ENCODE measurements at places on chromosomes 13 and 19.

- no peak for DNase-seq
These were observed 472.7 kb downstream of the DIAPH3 start for GRCh38 chr13:59690857-59691500.

DNA sequence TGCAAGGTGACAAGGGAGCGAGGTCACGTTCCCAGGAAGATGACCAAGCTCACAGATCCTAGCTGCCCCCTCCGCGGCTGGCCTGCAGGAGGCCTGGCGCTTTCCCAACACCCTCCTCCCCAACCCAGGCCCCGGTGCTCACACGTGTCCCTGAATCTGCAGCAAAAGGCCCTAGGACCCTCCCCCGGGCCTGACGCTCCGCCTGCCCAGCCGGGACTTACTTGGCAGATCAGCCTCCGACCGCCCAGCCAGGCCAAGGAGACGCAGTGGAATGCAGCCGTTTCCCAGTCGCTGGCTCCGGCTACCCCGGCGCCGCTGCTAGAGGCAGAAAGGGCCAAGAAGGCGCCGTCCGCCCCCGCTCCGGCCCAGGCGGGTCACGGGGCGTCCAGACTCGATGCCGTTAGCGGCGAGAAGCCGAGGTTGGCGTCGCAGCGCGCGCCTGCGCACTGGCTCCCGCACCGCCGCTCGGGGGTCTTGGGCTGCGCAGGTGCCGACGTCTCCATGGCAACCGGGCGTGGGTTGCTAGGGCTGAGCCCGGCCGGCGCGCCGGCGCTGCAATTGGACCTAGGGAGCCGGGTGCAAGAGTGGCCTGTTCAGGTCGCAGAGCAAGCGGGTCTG lies at the start of gene PNMA8A:
Gene PNMA8A (minus strand): TSS at position 448 of the 618 bp plus-strand sequence. CDS start 528 bp downstream, outside the sequence.
- DNase-seq = no peak

GRCh38 chr13:59532405-59532804 lies 631.3 kb downstream of the DIAPH3 start:
- no peak for DNase-seq

GRCh38 chr13:110565296-110565695 lies 3.8 kb upstream of the RAB20 start:
- no peak for DNase-seq

GRCh38 chr19:56301886-56302620 lies 12.6 kb downstream of the ZSCAN5A start:
- no peak for DNase-seq

DNA sequence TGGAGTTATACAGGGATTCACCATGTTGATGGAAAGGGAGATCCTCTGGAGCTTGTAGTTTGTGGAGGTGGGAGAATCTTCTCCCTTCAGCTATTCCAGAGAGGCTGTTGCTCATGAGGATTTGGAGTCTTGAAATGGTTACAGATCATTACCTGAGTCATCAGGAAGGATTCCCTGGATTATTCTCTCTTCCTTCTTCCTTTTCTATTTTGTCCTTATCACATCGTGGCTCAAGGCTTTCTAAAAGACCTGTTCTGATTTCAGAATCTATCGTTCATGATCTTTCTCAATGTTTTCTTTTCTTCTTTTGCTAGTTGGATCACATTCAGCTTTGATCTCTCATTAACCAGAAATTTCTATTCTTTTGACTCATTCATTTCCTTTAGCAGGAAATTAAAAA lies 196.0 kb downstream of the KLF5 start:
- no peak for DNase-seq

DNA sequence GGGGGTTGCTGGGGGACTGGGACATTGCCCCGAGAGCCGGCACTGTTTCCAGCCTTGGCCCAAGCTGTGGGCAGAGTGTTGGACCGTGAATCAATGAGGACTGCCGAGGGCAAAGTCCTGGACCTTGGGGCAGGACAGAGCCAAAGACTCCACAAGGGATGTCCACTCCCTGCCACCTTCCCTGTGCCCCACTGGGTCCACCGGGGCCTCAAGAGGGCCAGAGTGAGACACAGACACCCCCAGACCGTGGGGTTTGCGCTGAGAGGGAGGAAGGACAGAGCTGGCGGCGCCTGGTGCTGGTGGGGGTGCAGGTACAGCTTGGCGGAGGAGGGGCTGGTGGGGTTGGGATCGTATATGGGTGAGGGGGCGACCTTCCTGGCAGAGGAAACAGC lies 11.8 kb downstream of the MAST3 start:
- no peak for DNase-seq

- DNase-seq = no peak
These were observed 23.2 kb upstream of the GTF3A start for GRCh38 chr13:27401210-27401609.

DNA sequence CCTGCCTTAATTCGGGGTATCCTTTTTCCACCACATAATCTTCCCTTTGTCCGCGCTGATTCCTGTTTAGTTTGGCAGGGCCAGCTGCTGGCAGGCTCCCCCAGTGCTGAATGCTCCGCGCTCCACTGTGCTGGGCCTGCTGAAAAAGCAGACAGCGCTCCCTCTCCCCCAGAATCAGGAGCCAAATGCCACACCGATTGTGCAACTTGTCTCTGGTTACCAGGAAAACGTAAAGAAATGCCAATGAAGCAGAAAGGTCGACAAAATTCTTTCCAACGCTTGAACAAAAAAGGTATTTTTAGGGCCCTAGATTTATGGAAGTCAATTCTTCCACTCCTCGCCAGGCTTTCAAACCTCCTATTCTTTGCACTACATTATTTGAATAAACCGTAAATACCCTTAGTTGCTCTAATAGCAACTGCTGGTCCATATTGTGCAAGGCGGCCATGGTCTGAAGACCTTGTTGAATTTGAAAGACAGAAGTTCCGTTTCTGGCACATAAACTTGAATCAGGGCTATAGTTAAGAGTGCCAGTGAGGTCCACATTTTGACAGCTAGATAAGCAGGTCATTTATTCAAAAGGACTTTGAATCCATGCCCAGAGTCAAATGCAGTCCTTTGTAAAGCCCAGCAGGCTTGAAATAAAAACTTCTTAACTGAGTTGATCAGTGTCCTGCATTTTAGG lies 206.7 kb upstream of the RFC3 start:
- DNase-seq = no peak

DNA sequence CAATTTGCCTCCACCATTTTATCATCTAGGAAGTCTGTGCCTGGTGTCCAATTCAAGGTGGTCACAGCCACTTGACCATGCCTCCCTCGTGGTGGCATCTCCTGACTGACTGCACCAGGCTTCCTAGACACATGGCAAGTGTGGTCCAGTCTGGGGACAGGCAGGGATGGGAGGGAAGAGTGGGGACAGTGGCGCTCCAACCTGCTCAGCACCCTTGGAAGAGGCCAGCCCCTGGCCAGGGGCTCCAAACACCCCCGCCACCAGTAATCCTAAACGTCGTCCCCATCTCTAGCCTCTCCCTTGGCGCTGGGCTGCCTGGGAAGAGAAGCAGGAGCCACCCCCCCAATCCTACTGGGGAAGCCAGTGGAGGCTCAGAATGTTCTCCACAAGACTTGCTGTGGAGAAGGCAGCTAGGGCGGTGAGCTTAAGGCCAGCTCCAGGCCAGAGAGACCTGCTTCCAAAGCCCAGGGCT lies 2.7 kb downstream of the RPL36 start:
- DNase-seq = no peak

DNA sequence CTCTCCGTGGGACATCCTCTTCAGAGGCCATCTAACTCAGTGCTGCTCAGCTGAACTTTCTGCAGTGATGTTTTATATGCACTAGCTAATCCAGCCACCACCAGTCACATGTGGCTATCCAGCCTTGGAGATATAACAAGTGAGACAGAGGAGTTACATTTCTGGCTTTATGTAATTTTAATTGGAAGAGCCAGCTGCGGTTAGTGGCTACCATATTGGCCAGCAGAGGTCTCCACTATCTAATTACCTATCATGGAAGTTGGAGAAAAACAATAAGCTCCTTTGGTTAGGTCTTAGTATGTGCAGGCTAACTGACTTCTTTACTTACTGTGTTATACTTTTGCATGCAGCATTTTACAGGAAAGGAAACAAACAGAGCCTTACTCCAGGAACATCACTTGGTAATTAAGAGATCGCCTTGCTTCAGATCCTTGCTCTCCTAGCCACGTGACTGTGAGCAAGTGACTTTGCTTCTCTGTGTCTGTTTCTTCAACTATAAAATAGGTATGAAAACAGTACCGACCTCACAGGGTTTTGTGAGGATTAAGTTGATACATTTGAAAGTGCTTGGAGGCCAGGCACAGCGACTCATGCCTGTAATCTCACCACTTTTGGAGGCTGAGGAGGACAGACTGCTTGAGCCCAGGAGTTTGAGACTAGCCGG lies 1.6 kb upstream of the KLK10 start:
- no peak for DNase-seq

DNA sequence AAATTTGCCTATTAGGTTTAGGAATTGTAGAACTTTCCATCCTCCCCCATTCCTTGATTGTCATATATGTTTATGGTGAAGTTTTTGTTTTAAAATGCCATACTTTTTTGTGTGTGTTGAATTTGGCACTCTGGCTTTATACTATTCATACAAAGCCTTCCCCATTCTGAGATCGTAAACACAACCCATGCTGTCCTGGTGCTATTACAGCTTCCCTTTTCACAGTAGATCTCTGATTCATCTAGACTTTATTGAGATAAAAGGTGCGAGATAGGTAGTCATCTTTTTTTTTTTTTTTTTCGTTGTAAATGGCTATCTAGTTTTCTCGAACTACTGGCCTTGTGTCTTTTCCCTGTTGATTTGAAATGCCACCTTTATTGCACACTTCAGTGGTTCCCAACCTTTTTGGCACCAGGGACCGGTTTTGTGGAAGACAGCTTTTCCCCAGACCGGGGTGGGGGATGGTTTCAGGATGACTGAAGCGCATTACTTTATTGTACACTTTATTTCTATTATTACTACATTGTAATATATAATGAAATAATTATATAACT lies 94.6 kb downstream of the LRCH1 start:
- no peak for DNase-seq

GRCh38 chr19:13573056-13573667 lies 66.9 kb upstream of the CACNA1A start:
- DNase-seq = no peak

DNA sequence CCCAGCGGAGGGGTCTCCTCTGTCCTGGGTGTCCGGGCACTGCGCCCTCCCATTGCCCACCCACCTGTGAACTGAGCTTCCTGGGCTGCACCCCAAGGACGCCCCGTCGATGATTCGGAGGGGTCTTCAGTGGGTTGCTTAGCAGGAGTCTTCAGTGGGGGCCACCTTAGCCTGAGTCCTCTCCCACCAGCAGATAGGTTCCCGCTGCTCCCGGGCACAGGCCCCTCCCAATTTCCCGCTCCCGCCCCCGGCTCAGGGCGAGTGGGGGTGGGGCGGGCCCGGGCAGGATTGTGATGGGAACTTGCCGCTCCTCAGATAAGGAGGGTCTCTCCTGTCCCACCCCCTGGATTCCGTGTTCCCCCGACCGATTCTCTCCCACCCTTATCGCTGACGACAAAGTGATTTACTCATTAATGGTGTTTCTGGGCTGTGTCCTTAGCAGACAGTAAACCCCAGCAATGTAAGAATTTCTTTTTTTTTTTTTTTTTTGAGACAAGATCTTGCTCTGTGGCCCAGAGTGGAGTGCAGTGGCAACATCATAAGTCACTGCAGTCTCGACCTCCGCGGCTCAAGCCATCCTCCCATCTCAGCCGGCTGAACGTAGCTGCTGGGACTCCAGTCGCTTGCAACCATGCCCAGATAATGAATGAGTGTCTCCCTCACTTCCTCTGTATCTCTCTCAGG lies 655 bp upstream of the S1PR5 start:
- no peak for DNase-seq

- DNase-seq = no peak
These were observed 48.0 kb upstream of the IPO5 start for GRCh38 chr13:97905517-97905916.

GRCh38 chr13:95231393-95231792 lies 69.9 kb downstream of the ABCC4 start:
- DNase-seq = no peak

DNA sequence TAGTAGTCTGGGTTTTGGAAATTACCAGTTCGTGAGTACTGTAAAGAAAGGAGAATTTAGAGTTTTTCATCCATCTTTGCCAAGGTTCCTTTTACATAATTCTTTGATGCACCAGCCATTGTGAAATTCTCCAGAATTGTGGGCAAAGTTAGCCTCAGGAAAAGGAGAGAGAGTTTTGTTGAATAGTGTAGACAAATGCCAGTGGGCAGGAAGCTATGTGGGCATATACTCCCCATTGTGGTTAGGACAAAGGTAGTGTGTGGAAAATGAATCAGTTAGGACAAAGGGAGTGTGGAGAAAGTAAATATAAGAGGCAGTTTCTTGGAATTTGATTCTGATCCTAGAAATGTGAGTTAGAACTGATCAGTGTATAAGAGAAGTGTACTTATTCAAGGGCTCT lies 67.9 kb downstream of the PCCA start:
- DNase-seq = peak; percentile 13

GRCh38 chr13:81722456-81722855 lies 1381.5 kb upstream of the SPRY2 start:
- DNase-seq = no peak

DNA sequence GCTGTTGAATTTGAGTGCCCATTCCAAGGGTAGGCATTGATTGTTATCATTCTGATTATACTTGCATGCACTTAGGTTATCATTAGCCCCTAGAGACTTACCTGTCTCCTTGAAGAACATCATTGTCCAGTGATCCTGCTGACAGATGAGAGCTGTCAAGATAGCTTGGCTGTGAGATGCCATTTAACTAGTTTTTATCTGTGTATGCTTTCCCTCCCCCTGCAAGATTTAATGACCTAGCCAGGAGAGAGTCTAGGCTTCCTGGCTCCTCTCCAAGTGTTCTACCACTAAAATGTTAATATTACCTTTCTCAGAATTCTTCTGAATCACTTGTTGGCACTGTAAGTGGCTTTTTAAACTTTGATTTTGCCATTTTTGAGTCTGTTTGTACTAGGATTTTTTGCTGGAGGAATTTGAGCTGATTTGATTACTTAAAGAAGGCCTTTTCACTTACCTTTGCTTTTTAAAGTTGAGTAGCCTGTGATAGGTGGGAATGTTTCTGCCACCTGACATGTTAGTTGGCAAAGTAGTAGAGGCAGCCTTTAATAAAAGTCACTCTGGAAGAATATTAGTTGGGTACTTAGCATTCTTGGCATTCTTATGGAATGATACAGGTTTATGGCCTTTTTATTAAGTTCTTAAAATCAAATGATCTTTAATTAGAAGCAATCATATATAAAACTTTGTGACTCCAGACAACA lies 41.1 kb downstream of the ARHGAP35 start:
- no peak for DNase-seq

GRCh38 chr19:34291235-34291634 lies 36.9 kb downstream of the GARRE1 start:
- no peak for DNase-seq

- no peak for DNase-seq
These were observed 107.6 kb upstream of the VSTM2B start for GRCh38 chr19:29418201-29418600.

DNA sequence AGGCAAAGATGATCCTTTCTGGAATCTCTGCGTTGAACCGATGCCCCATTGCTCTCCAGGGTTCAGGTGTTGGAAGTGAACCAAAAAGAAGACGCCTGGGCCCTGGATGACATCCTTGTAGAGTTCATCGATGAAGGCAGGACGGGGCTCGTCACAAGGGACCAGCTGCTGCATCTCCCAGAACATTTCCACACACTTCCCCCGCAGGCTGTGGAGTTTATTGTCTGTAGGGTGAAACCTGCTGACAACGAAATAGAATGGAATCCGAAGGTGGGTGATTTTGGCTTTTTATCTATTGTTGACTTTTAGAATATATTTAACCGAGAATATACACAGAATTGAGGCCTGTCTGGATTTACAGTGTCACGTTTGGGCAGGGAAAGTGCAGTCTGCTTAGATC lies 58.4 kb downstream of the SLC7A9 start:
- DNase-seq = no peak

Data from AG09309 (cell line).